ENCODE measurements at places on chromosomes 11 and 22.

DNA sequence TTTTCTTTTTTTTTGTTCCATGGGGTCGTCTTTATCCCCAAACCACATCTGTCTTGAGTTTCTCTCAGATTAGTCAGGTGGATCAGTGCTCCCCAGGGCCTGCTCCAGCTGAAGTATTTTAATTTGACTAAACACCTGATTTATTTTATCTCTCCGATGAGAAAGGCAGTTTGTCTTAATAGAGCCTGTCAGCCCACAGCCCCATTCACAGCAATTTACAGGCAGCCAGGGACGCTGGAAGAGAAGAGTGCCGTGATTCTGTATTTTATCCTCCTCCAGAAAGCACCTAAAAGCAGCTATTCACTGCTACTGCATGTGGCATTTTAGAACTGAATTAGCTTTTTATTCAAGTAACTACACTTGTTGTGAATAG, 164.5 kb downstream of the SOX6 start:
- DNase-seq, result no peak

DNA sequence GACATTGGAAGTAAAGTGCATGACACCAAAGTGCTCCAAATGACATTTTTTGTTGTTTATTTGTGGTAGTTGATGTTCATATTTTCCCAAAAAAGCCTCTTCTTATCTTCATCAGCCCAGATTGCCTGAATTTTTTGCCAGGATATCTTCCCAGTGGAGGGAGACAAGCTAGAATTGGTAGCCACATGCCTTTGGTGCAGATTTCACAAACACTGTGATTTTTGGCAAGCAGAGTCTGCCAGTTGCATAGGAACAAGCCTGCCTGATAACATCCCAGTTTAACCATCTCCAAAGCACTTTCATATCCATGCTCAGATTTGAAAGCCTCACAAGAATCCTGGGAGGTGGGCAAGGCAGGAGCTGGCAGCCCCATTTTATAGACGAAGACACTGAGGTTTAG, 102.3 kb upstream of the SYT13 start:
- no peak for DNase-seq

GRCh38 chr22:48391820-48392219, 1435.9 kb downstream of the BRD1 start:
- DNase-seq, result no peak

- DNase-seq, result no peak
These were observed 988 bp downstream of the TNRC6B start for GRCh38 chr22:40178417-40179409.

DNA sequence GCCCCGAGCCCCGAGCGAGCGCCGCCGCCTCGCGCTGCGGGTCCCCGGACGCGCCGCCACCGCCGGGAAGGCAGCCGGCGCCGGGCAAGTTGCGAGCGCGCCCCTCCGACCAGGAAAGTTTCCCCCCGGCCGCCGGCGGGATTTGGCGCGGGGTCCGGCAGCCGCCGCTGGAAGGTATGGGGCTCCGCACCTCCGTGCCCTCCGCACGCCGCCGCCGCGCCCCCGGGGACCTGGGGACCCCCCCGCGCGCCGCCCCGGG, 281 bp downstream of the TSPAN18 start:
- no peak for DNase-seq

GRCh38 chr11:31816468-31817053, 5.4 kb upstream of the PAX6 start:
- no peak for DNase-seq

GRCh38 chr22:28893810-28894209, 10.4 kb downstream of the ZNRF3 start:
- DNase-seq, result no peak
